ENCODE measurements at places on chromosomes 11 and 22. TPM values are rescaled to one million over a fixed set of nuclear protein-coding genes. Genes with fewer than 3 reads are reported as not detected.

Gene DEUP1
- 0.29 TPM for total RNA-seq

Gene DNAJC24
- 13.9 TPM for total RNA-seq

Gene OR51I1
- 0.64 TPM for total RNA-seq

Gene ASPHD2
- 2.7 TPM for total RNA-seq

Gene NAALAD2
- 24.2 TPM for total RNA-seq

Gene CABP2
- not detected for total RNA-seq

Gene OR52N4
- not detected for total RNA-seq

Gene MS4A12
- total RNA-seq = not detected

Gene SLC22A12
- 4.6 TPM for total RNA-seq

Gene GDPD4
- total RNA-seq = not detected

Gene BAIAP2L2
- total RNA-seq = 4.5 TPM

Gene PITPNM1
- total RNA-seq = 60.2 TPM

Gene MOV10L1
- total RNA-seq = 0.99 TPM

Gene SHISAL1
- total RNA-seq = 2.7 TPM

Gene VPS37C
- 13.3 TPM for total RNA-seq

Gene CNTN5
- total RNA-seq = 32.9 TPM

Gene SLC22A8
- 10.3 TPM for total RNA-seq

Gene GLYATL2
- total RNA-seq = 0.82 TPM

Gene KCNJ11
- 17.0 TPM for total RNA-seq

Gene OR51B5
- total RNA-seq = 2.3 TPM
